ENCODE measurements at places on chromosomes 11 and 22. TPM values are rescaled to one million over a fixed set of nuclear protein-coding genes. Genes with fewer than 3 reads are reported as not detected.

The RIC3 gene
- 2.6 TPM for total RNA-seq

The CECR2 gene
- total RNA-seq, result 4.8 TPM

The TSKU gene
- 23.5 TPM for total RNA-seq

The MUC6 gene
- total RNA-seq, result not detected

The MYOD1 gene
- total RNA-seq, result not detected

The POLD3 gene
- total RNA-seq, result 17.5 TPM

The FAM227A gene
- 1.8 TPM for total RNA-seq

The PATE4 gene
- total RNA-seq, result not detected

The GRAMD1B gene
- 721 TPM for total RNA-seq

The VSIG2 gene
- total RNA-seq, result not detected

The SF1 gene
- total RNA-seq, result 53.3 TPM

The SCT gene
- total RNA-seq, result not detected

The DCDC1 gene
- total RNA-seq, result 0.11 TPM

The STT3A gene
- 125 TPM for total RNA-seq

The GLB1L2 gene
- total RNA-seq, result 0.48 TPM

The NAV2 gene
- 14.5 TPM for total RNA-seq

The CREB3L1 gene
- 0.13 TPM for total RNA-seq

The TPBGL gene
- total RNA-seq, result 2.7 TPM

The PRRG4 gene
- total RNA-seq, result 0.18 TPM
